ENCODE measurements at places on chromosomes 16 and 17. TPM values are rescaled to one million over a fixed set of nuclear protein-coding genes. Genes with fewer than 3 reads are reported as not detected.

The NPIPB13 gene
- total RNA-seq, result 35.0 TPM

- DNase-seq, result no peak
Measured at GRCh38 chr17:67216578-67217320, 28.2 kb downstream of the HELZ start.

GRCh38 chr16:81494434-81494806 is 49.8 kb downstream of the CMIP start:
- DNase-seq, result no peak

GRCh38 chr16:19437280-19437679 is 19.6 kb downstream of the TMC5 start:
- DNase-seq, result no peak

- no peak for DNase-seq
Measured at GRCh38 chr16:66621973-66622372, 17.5 kb downstream of the CMTM3 start.

The SLC38A8 gene
- total RNA-seq, result not detected
